Adrenal gland (tissue), 19 donors: ENCODE measurements at places on chromosomes 5 and 9.

DNA sequence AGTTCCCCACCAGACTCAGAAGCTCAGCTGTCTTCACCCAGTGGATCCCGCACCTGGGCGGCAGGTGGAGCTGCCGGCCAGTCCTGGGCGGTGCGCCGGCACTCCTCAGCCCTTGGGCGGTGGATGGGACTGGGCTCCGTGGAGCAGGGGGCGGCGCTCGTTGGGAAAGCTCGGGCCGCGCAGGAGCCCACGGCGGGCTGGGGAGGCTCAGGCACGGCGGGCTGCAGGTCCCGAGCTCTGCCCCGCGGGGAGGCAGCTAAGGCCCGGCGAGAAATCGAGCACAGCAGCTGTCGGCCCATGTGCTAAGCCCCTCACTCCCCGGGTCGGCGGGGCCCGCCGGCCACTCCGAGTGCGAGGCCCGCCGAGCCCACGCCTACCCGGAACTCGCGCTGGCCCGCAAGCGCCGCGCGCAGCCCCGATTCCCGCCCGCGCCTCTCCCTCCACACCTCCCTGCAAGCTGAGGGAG lies 560.0 kb downstream of the BRINP1 start:
- DNase-seq, result no peak

- peak; percentile 81 for DNase-seq
These were observed 66.7 kb downstream of the PCDH1 start for GRCh38 chr5:141811287-141812155.

DNA sequence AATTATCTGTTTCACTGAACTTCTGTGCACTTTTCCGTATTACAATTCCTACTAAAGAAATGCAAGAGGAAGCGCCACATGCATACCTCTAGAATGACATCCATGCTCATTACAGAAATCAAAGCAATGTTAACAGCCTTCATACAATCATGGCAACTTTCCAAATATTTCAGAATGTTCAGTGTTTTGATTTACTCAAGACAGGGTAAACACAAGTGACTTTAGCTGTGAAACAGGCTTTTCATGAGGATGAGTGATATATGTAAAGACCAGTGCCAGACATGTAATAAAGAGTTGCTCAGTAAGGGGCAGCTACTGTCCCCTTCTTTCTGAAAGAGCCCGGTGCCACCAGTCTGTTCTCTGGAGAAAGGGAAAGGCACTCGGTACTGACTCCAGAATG lies 4.7 kb downstream of the BOD1 start:
- no peak for DNase-seq

DNA sequence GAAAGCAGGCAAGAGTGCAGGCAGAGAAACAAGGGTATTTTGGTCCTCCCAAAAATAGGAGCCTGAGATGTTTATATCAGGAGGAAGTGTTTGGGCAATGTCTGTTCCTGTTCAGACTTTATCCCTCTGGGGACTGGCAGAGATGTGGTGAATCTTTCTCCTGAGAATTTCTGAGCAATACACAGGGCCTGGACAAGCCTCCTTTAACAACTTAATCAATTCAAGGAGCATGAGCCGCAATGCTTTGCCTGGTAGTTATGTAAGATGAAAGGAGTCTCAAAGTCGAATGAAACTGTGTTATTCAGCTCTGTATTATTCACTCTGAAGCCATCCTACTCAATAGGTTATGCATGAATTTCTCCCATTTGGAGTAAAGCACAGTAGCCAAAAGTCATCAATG lies 365.6 kb downstream of the MAN2A1 start:
- no peak for DNase-seq

GRCh38 chr9:135335691-135336181 lies 143.8 kb upstream of the PPP1R26 start:
- no peak for DNase-seq

DNA sequence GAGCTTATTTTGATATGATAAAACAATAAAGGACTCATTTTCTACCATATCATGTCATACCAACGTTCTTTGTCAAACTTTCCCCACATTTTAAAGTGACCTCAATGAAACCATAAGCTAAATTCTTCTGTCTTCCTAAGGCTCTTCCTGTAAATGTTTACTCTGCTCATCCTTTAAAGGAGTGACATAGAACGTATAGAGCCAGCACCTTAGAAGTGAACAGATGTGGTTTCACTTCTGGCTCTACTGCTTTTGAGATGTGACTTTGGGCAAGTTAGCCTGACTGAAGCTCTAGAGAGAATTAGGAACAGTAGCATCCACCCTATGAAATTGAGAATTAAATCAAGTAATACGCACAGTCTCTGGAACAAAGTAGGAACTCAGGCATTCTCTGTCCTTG lies 24.1 kb downstream of the SAR1B start:
- DNase-seq, result no peak

- DNase-seq, result no peak
These were observed 44.2 kb downstream of the IL31RA start for GRCh38 chr5:55895346-55895745.

GRCh38 chr9:124212381-124213050 lies 45.2 kb upstream of the NEK6 start:
- no peak for DNase-seq

GRCh38 chr5:150181027-150181426 lies 8.8 kb upstream of the SLC6A7 start:
- DNase-seq, result no peak

DNA sequence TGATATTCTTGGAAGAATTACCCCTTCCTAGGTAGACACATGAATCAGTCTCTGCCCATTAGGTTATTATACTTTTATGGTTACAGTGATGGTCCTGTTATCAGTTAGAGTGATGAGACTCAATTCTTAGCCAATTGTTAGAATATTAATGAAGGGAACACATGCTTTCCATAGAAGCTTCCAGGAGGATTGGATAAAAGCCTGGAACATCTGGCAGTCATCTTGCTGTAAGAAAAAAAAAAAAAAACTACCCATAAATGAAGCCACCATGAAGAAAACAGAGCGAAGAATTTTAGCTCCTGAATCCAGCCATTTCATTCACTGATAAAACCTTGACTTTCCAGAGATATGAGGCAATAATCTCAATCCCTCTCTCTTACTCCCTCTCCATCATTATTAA lies 262.5 kb upstream of the GRIN3A start:
- DNase-seq, result no peak

DNA sequence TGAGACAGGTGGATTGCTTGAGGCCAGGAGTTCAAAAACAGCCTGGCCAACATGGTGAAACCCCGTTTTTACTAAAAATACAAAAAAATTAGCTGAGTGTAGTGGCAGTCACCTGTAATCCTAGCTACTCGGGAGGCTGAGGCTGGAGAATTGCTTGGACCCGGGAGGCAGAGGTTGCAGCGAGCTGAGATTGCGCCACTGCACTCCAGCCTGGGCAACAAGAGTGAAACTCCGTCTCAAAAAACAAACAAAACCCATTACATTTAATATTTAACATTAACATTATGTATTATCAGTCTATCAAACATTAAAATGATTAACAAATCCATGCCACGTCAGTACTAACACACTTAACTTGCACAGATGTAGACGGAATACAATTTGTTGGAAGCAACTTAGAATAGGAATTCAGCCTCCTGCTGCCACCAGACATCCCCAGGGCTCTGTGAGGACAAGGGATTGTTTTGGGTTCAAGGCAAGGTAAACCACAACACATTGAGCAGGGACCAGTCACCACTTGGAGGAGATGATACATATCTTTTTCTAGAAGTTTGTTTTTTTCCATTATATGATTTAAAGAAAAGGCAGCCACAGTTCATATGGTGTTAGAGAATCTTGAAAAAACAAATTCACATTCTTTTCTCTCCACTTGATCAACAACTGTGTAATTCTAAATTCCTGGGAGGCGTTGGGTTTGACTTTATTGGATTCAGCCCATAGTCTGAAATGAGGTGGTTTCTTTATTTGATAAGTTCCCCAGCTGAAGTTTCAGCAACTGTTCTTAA lies 104.1 kb upstream of the BASP1 start:
- DNase-seq, result no peak

DNA sequence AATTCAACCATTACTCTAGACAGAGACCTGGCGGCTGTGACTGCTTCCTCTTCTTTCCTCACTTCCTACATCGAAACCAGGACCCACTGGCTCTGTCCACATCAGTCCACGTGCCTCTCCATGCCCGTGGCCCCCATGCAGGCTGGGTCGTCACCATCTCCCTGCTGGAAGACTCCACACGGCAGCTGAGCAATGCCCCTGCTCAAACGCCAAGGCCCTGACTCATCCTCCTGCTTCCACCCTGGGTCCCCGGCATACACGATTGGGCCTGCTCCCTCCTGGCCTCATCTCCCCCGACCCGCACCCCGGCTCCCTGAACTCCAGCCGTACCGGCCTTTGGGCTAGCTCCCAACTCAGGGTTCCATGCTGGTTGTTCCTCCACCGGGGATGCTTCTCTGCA lies 67.2 kb upstream of the IER5L start:
- DNase-seq, result no peak

GRCh38 chr9:69603656-69604055 lies 68.5 kb downstream of the APBA1 start:
- DNase-seq, result no peak

- no peak for DNase-seq
These were observed 178.5 kb upstream of the SLC24A2 start for GRCh38 chr9:19967216-19967887.

DNA sequence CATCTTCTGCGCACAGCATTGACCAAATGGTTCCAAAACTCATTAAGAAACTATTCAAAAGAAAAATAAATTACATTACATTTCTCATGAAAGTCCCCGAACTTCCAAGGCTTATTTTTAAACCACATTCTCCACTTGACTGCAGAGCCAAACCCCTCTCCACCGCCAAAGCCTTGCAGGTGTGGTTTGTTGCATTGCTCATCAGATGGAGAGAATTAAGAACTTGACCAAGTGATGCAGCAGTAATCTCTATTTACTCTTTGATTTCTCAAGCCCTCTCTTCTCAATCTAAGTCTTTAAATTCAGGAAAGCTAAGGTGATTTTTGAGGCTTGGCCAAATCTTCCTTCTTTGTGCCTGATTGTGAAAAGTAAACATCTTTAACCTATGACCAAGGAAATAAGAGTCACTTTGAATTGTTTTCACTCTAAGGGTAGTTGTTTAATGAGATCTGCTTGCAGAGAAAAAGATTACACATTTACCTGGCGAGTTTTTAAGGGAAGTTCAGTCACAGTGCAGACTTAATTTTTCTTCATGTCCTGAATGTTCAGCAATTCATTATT lies 290.5 kb upstream of the ITGA1 start:
- DNase-seq, result no peak

DNA sequence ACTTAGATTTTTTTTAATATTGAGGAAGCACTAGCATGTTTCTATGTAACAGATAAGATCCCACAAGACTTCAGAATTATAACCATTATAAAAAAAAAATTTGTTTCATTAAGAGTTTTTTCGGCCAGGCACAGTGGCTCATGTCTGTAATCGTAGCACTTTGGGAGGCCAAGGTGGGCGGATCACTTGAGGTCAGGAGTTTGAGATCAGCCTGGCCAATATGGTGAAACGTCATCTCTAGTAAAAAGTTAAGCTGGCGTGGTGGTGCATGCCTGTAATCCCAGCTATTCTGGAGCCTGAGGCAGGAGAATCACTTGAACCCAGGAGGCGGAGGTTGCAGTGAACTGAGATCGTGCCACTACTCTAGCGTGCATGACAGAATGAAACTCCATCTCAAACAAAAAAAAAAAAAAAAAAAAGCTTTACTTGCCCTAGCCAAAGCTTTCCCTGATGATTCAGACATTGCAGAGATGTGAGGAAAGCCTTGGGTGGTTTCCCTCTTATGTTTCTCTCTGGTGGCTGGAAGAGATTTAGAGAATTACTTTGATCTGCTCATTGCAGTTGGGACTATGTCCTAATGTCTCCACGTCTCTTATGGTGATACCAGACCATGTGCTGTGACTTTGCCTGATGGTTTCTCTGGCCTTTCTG lies 65.4 kb downstream of the EGFLAM start:
- DNase-seq, result no peak

DNA sequence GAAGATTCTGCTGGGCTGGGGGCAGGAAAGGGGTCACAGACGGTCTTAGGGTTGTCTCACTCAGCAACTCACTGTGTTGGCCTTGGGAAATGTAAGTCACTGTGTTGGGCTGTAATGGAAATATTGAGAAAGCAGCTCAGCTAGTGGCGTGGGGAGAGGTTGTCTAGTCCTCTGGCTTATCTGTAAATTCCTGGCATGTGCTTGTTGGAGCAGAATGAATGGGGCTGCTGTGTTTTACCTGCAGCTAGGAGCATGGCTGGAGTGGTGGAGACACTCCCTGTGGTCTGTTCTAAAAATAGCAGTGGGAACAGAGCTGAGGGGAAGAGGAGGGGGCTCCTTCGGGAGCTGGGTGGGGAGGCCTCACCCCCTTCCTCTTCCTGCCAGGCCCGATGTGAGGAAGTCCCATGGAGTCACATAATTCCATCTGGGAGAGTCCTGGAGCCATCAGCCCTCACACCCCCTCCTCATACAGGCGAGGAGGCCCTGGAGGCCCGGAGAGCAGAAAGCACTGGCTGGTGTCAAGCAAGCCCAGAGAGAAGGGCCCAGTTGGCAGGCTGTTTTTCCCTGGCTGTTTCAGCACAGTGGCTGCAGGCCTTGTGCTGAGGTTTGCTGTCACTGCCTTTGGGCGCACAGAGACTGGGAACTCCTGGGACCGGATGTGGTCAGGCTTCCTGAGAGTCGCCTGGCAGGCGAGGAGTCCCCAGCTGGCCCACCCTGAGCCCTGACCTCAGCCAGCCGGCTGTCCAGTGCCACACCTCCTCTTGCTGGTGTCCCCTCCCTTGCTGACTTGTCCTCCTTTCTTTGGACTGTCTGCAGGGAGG lies 84.9 kb downstream of the RGS3 start:
- peak; percentile 69 for DNase-seq

DNA sequence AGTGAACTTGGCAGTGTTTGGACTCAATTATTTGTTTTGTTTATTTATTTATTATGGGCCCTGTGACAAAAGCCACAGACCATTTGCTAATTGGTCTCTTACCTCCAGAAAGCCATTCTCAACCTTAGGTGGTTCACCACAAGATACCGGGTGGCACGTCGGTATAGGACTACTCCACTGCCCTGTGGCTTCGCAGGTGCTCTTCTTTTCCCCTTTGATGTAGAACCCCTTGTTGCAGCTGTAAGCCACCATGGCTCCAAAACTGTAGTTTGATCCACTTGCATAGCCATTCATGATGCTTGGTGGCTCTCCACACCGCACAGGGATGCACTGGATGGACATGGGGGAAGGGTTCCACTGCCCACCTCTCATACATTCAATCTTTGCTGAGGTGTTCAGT lies 73.3 kb upstream of the TXNDC8 start:
- DNase-seq, result no peak
